Left lung (tissue), 14 donors: ENCODE measurements at places on chromosomes 6 and 20.

DNA sequence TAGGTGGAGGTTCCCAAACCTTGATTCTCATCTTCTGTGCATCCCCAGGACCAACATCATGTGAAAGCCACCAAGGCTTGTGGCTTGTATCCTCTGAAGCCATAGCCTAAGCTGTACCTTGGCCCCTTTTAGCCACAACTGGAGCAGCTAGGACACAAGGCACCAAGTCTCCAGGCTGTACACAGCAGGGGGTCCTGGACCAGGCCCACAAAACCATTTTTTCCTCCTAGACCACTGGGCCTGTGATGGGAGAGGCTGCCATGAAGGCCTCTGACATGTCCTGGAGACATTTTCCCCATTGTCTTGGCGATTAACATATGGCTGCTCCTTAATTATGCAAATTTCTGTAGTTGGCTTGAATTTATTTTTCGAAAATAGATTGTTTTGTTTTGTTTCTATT is 114.8 kb upstream of the LAMA2 start:
- H3K36me3 ChIP-seq, result no peaks in the 10 kb centered on the region
- DNase-seq, result no peak
- H3K27me3 ChIP-seq, result no peaks in the 10 kb centered on the region
- no peak overlapping the region for H3K4me3 ChIP-seq
- H3K4me1 ChIP-seq, result no peaks in the 10 kb centered on the region

DNA sequence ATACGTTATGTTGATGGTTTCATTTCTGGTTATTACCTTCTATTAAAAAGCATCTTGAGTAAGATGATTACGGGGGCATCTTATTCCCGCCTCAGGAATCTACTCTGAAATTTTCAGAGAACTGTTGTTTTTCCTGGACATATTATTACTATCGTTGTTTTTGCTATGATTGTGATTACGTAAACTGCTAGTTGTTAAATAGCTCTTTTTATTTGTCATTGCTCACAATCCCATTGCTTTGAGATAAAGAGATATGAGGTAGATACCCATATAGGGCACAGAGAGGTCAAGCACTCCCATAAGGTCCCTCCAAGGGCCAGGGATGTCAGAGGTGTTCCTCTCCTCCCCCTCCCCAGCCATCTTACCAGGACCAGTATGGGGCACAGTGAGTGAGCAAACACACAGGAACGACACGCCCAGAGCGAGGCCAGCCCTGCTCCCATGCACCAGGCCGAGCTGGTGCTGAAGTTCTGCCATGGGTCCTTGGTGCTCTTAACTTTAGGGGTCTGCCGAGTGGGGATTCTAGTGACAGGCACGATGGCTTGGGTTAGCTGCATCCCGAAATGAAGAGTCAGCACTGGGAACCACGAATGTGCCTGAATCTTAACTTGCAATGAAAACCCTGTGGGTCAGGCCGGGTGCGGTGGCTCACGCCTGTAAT is 49.9 kb downstream of the PRDM1 start:
- no peaks in the 10 kb centered on the region for H3K27me3 ChIP-seq
- H3K27ac ChIP-seq, result no peak overlapping the region
- H3K36me3 ChIP-seq, result no peaks in the 10 kb centered on the region
- no peaks in the 10 kb centered on the region for H3K4me1 ChIP-seq

DNA sequence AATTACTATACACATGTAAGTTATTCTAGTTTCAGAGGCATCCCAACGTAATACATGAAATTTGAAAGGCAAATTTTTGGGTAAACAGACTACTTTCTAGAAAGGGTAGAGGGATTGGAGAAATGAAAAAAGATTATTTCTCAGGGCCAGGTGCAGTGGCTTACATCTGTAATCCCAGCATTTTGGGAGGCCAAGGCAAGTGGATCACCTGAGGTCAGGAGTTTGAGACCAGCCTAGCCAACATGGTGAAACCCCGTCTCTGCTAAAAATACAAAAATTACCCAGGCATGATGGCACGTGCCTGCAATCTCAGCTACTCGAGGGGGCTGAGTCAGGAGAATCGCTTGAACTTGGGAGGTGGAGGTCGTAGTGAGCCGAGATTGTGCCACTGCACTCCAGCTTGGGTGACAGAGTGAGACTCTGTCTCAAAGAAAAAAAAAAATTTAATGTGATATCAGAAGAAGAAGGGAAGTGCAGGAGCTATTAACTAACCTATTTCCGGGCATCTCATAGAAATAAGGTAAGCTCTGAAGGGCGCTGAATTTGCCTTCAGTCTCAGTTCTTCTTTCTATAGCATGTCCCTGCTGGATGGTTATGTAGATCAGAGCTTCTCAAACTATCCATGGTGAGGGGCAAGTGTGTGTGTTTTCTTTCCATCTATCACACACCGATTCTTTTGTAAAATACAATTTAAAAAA is 100.3 kb upstream of the MTHFD1L start:
- no peaks in the 10 kb centered on the region for H3K27me3 ChIP-seq
- no peaks in the 10 kb centered on the region for H3K36me3 ChIP-seq
- no peak overlapping the region for H3K4me3 ChIP-seq
- H3K27ac ChIP-seq, result no peak overlapping the region
- DNase-seq, result no peak
- H3K4me1 ChIP-seq, result no peaks in the 10 kb centered on the region

DNA sequence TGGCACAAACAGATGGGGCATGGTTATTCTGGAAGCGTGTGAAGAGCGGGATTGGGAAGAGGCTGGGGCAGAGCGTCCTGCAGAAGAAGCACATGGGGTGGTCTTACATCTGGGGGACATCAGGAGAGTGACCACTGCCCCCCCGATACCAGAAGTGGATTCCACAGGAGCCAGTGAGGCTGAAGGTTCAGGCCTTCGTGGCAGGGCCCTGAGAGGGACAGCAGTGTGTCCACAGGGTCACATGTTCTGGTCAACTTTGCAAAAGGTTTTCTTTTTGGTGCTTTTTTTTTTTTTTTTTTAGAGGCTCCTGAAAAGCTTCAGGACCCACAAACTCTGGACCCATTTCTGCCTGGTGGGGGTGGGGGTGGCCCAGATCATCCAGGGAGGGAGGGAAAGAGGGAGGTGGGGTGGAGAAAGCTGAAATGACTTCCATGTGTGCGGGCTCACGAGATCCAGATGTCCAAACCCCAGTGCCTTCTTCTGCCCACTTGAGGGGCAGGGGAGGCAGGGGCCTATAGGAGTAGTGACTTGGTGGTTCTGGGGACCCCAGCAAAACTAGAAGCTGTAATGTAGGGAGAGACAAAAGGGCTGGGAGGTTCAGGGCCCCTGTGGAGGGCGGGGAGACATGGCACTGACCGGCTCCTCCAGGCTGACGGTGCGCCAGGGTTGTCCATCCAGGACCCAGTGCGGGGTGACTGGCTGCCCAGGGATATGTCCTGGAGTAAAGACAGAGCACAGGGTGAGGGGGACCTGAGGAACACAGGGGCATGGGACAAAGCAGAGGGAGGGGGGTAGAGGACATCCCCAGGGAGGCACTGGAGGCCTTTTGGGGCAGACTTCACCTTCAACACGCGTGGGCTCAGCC is 2.7 kb downstream of the ADAM33 start:
- H3K36me3 ChIP-seq, result no peaks in the 10 kb centered on the region
- no peak for DNase-seq
- H3K4me1 ChIP-seq, result peaks cover 2% of the 10 kb centered on the region
- peak overlapping the region; percentile 44 for H3K27ac ChIP-seq

GRCh38 chr6:139568151-139568955 is 193.9 kb upstream of the CITED2 start:
- no peak for DNase-seq
- no peaks in the 10 kb centered on the region for H3K36me3 ChIP-seq
- H3K27me3 ChIP-seq, result no peaks in the 10 kb centered on the region
- H3K4me1 ChIP-seq, result peaks cover 17% of the 10 kb centered on the region

- no peak overlapping the region for H3K4me3 ChIP-seq
- H3K4me1 ChIP-seq, result no peaks in the 10 kb centered on the region
- H3K36me3 ChIP-seq, result no peaks in the 10 kb centered on the region
- H3K27me3 ChIP-seq, result peaks cover 71% of the 10 kb centered on the region
- H3K27ac ChIP-seq, result no peak overlapping the region
These were observed 59.0 kb upstream of the ZNF184 start for GRCh38 chr6:27531772-27532459.

- no peak for DNase-seq
- H3K27ac ChIP-seq, result no peak overlapping the region
- H3K4me1 ChIP-seq, result no peaks in the 10 kb centered on the region
- no peaks in the 10 kb centered on the region for H3K36me3 ChIP-seq
These were observed 171.4 kb downstream of the CD109 start for GRCh38 chr6:73867411-73867810.

GRCh38 chr6:118246406-118246805 is 301.7 kb upstream of the PLN start:
- H3K27ac ChIP-seq, result no peak overlapping the region
- no peaks in the 10 kb centered on the region for H3K27me3 ChIP-seq
- H3K36me3 ChIP-seq, result no peaks in the 10 kb centered on the region
- DNase-seq, result no peak

DNA sequence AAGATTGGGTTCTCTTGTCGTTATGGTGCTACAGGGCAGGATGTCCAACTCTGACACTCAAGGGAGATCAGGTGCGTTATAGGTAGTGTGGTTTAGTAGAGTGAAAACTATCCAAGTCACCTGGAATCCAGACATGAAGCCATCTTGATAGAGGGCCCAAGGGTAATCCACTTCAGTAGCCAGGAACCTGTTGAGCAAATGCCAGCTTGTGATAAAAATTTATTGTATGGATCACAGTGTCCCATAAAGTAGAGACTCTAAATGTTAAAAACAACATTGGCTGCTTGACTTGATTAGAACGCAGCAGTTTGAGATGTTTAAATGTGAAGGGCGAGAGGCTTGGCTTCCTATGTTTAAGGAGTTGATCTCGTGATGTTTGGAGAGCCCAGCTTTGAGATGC is 105.7 kb upstream of the GMDS start:
- no peaks in the 10 kb centered on the region for H3K27me3 ChIP-seq
- no peak overlapping the region for H3K27ac ChIP-seq
- H3K36me3 ChIP-seq, result no peaks in the 10 kb centered on the region
- H3K4me1 ChIP-seq, result no peaks in the 10 kb centered on the region

DNA sequence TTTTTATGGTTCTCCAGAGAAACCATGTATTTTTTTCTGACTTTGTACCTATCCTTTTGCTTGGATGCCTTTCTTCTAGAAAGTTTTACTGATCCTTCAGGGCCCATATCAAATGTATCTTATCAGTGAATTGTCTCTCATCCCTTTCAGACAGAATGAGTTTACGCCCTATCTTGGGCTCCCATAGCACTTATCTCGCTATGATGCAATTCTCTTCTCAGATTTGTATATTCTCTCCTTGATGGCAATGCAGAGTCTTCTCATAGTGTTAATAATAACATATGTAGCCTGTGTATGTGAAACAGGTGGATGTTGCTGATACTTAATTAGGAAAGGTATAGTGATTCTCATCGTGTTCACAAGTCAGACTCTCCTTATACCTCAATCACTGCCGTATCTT is 336.2 kb downstream of the UTRN start:
- H3K27me3 ChIP-seq, result no peaks in the 10 kb centered on the region
- no peaks in the 10 kb centered on the region for H3K36me3 ChIP-seq
- H3K4me3 ChIP-seq, result no peak overlapping the region
- peaks cover 3% of the 10 kb centered on the region for H3K4me1 ChIP-seq

DNA sequence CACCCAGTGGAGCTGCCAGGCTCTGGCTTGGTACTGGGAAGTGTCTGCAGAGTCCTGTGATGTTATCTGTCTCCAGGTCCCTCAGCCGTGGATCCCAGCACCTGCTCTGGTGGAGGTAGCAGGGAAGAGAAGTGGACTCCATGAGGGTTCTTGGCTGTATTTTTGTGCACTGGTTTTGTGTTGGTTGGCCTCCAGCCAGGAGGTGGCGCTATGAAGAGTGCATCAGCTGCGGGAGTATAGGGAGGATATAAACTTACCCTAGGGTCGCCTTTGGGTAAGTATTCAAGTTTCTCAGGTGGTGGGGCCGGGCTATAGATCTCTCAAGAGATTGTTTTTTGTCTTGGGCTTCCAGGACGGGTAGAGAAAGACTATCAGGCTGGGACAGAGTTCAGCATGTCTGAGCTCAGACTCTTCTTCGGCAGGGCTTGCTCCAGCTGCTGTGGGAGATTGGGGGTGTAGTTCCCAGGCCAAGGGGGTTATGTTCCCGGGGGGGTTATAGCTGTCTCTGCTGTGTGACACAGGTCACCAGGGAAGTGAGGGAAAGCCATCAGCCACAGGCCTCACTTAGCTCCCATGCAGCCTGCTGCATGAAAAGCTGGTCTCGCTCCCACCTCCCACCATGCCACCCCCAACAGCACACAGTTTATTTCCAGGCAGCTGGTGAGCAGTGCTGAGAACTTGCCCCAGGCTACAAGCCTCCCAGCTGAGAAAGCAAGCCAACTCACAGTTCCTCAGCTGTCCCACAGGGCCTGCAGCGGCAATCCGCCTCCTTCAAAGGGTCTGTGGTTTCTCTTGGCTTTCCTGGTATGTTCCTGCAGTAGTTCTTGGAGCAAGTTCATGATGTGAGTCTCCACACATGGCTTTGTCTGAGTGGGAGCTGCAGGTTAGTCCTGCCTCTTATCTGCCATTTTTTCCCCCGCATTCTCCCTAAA is 115.7 kb downstream of the AIG1 start:
- H3K36me3 ChIP-seq, result peaks cover 17% of the 10 kb centered on the region
- no peak overlapping the region for H3K4me3 ChIP-seq
- no peaks in the 10 kb centered on the region for H3K4me1 ChIP-seq
- H3K27me3 ChIP-seq, result no peaks in the 10 kb centered on the region
- no peak overlapping the region for H3K27ac ChIP-seq

DNA sequence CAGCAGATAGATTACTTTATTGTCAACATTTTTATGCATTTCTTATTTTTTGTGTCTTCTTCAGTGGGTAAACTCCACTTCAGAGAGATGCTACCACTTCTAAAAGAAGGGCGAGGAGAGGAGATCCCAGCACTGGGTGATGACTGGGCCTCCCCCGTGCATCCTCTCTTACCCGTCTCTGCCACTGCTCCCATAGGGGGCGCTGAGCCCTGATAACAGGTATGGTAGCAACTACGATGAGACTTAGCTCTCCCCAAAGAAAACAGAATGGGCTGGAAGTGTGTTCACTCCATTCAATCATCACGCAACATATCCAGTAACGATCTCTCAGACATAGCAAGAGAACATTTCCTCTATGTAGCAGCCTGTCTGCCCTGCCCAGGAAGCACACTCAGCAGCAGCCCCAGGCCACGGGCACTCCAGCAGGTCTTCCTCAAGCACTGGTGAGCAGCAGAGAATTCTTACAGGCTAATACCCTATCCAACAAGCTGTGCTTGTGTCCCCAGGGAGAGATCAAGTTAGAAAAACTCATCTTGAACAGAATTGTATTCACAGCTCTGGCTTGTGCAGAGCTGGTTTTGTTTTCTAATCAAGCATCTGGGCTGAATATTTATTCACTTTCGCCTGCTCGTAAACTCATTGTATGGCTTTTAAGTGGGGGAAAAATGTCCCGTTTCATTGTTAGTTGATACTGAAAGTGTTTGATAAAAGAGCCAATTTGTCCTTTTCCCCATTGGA is 533.1 kb upstream of the CDH4 start:
- H3K4me1 ChIP-seq, result no peaks in the 10 kb centered on the region
- no peak for DNase-seq
- no peak overlapping the region for H3K4me3 ChIP-seq

GRCh38 chr6:42010185-42010891 is 40.0 kb upstream of the TAF8 start:
- no peak for DNase-seq
- H3K27me3 ChIP-seq, result no peaks in the 10 kb centered on the region
- H3K36me3 ChIP-seq, result no peaks in the 10 kb centered on the region
- peak overlapping the region; percentile 42 for H3K27ac ChIP-seq
- peaks cover 46% of the 10 kb centered on the region for H3K4me1 ChIP-seq

GRCh38 chr6:133333852-133334251 is 92.7 kb downstream of the EYA4 start:
- no peaks in the 10 kb centered on the region for H3K4me1 ChIP-seq
- H3K27ac ChIP-seq, result no peak overlapping the region
- H3K36me3 ChIP-seq, result no peaks in the 10 kb centered on the region
- H3K4me3 ChIP-seq, result no peak overlapping the region
